ENCODE measurements at places on chromosomes 3 and 15. TPM values are rescaled to one million over a fixed set of nuclear protein-coding genes. Genes with fewer than 3 reads are reported as not detected.

TUSC7 gene
- total RNA-seq, result not detected

CCDC174 gene
- total RNA-seq, result 15.7 TPM

NT5DC2 gene
- total RNA-seq, result 59.6 TPM

OXSM gene
- total RNA-seq, result 12.1 TPM

LYZL4 gene
- not detected for total RNA-seq

RHOV gene
- not detected for total RNA-seq

ATP8B4 gene
- not detected for total RNA-seq

LMOD3 gene
- total RNA-seq, result not detected

PIK3CA gene
- 42.7 TPM for total RNA-seq

SAMD7 gene
- total RNA-seq, result not detected

SERPINI2 gene
- total RNA-seq, result not detected

SCN11A gene
- total RNA-seq, result 0.27 TPM

MESD gene
- total RNA-seq, result 24.2 TPM

TRAT1 gene
- not detected for total RNA-seq

ZCWPW2 gene
- 0.13 TPM for total RNA-seq

PRR23B gene
- total RNA-seq, result not detected

DHX30 gene
- 73.8 TPM for total RNA-seq

AQR gene
- total RNA-seq, result 62.5 TPM

TP53BP1 gene
- 60.9 TPM for total RNA-seq

CCDC32 gene
- total RNA-seq, result 24.1 TPM

IQCF6 gene
- total RNA-seq, result not detected

ANKRD63 gene
- 0.22 TPM for total RNA-seq

HTR3E gene
- total RNA-seq, result not detected

SH3GL3 gene
- not detected for total RNA-seq

COL7A1 gene
- total RNA-seq, result 0.14 TPM

ACOX2 gene
- 4.5 TPM for total RNA-seq

SYNPR gene
- total RNA-seq, result not detected

KLHL40 gene
- total RNA-seq, result under 0.01 TPM

ALPK3 gene
- 31.9 TPM for total RNA-seq
